HepG2 (cell line): ENCODE measurements at places on chromosomes 1 and 21. TPM values are rescaled to one million over a fixed set of nuclear protein-coding genes. Genes with fewer than 3 reads are reported as not detected.
A peak's percentile ranks its signal among the peaks of the same experiment; 100 is the strongest.

Gene SLC22A15
- 0.24 and 0.27 TPM in 2 replicates for total RNA-seq

Gene SMYD3
- 27.7 and 32.9 TPM in 2 replicates for total RNA-seq

DNA sequence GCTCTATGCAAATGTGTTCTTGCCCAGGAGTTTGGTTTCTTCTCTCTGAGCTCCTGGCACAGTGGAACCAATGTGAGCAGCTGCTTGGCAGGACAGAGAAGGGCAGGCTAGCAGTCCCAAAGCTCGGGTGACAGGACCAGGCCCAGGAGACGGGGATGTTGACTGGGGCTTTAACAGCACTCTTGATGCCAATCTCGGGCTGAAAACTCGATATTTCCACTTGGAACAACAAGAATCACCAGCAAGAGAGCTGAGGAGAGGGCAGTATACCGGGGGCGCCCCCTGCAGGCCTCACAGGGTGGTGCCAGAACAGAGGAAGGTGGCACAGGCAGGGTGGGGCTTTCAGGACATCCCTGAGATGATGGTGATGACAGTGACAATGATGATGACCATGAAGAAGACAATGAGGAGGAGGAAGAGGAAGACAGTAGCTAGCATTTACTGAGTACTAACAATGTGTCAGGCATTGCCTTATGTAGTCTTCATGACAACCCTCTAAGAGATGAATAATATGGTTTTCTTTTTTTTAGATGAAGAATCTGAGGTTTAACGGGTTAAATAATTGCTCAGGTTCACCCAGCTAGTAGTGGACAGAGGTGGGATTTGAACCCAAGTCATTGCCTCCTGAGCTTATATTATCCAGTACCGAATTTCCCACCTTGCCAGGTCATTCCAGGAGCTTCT lies 2.7 kb upstream of the KCNJ9 start:
- peak; percentile 61 for DNase-seq

GRCh38 chr1:195738966-195739650 lies 869.1 kb downstream of the KCNT2 start:
- no peak for DNase-seq

GRCh38 chr1:51158263-51158662 lies 56.2 kb downstream of the C1orf185 start:
- DNase-seq = no peak

Gene AADACL4
- not detected in 2 replicates for total RNA-seq

DNA sequence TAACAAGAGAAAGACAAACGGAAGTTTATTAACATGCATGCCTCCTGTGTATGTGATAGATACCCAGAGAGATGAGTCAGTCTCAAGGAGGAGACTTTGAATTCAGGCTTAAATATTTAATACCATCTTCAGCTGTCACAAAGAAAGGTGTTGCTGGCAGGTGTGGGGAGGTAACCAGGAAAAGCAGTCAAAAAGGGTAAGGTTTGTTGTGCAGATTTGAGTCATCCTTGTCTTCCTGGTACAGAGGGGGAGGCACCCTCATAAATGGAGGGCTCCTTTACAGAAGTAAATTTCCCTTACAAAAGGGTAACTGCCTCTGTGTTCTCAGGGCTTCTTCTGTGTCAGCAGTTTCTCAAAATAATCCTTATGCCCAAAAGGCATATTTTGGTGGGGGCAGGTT lies 75.2 kb upstream of the B3GALT5 start:
- no peak for DNase-seq

GRCh38 chr1:18883636-18884418 lies 18.5 kb downstream of the ALDH4A1 start:
- peak; percentile 51 for DNase-seq

- DNase-seq = no peak
These were observed 22.4 kb upstream of the NTPCR start for GRCh38 chr1:232927830-232928505.

DNA sequence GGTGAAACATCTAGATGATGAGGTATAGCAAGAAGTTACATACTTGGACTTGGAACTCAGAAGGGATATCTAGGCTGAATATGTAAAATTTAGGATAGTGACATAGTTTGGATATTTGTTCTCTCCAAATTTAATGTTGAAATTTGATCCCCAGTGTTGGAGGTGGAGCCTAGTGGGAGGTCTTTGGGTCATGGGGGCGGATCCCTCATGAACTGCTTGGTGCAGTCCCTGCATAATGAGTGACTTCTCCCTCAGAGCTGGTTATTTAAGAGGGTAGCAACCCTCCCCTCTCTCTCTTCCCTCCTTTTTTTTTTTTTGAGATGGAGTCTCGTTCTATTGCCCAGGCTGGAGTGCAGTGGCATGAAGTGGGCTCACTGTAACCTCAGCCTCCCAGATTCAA lies 15.5 kb downstream of the ST3GAL3 start:
- no peak for DNase-seq

DNA sequence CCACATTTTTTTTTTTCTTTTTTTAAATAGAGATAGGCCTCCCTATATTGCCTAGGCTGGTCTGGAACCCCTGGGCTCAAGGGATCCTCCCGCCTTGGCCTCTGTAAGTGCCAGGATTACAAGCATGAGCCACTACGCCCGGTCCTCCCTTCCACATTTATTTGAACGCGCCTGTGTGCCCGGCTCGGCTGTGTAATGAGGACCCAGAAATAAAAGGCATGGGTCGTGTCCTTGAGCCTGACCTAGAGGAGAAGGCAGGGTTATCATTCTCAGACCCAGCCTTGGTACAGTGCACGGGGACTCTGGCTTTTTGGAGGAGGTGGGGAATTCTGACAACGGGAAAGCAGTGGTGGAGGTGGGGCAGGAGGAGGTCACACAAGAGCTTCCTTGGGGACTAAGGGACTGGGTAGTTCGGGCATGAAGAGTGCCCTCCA lies 841 bp downstream of the CENPF start:
- DNase-seq = no peak

GRCh38 chr1:116178837-116179236 lies 67.6 kb downstream of the MAB21L3 start:
- no peak for DNase-seq

Gene ITGB2
- total RNA-seq = 1.6 and 4.2 TPM in 2 replicates

Gene KCNK2
- total RNA-seq = not detected in 2 replicates

- DNase-seq = no peak
These were observed 860 bp downstream of the SDC3 start for GRCh38 chr1:30907481-30908315.

- DNase-seq = no peak
These were observed 38.9 kb downstream of the CCDC18 start for GRCh38 chr1:93219443-93219842.

Gene TCHH
- total RNA-seq = not detected in 2 replicates

- DNase-seq = no peak
These were observed 10.2 kb downstream of the KRTAP20-3 start for GRCh38 chr21:30652891-30653290.

Gene TAS1R3
- total RNA-seq = 0.15 TPM in 1 of 2 replicates, not detected in the other

DNA sequence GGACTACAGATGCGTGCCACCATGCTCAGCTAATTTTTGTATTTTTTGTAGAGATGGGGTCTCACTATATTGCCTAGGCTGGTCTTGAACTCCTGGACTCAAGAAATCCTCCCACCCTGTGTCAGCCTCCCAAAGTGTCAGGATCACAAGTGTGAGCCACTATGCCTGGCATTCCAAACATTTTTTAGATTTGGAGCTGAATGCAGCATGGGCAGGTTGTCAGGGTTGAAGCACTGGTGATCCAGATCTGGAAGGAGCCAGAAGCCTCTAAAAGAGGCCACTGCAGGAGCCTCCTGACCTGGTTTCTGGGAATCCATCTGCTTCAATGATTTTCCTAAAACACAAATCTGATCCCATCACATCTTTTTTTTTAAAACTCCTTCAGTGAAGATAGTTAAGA lies 1.8 kb upstream of the CTPS1 start:
- no peak for DNase-seq

- DNase-seq = no peak
These were observed 2.4 kb downstream of the PARP1 start for GRCh38 chr1:226405411-226405988.

Gene S100A14
- 1.4 and 2.0 TPM in 2 replicates for total RNA-seq

Gene PROX1
- 30.2 and 48.5 TPM in 2 replicates for total RNA-seq
